ENCODE measurements at places on chromosomes 1 and 21.

- DNase-seq: no peak
Measured at GRCh38 chr1:70003211-70003908, 202.0 kb downstream of the LRRC40 start.

- DNase-seq: no peak
Measured at GRCh38 chr1:30366199-30366598, 357.2 kb downstream of the MATN1 start.

GRCh38 chr1:10699470-10699835 lies 97.0 kb downstream of the CASZ1 start:
- DNase-seq: no peak

DNA sequence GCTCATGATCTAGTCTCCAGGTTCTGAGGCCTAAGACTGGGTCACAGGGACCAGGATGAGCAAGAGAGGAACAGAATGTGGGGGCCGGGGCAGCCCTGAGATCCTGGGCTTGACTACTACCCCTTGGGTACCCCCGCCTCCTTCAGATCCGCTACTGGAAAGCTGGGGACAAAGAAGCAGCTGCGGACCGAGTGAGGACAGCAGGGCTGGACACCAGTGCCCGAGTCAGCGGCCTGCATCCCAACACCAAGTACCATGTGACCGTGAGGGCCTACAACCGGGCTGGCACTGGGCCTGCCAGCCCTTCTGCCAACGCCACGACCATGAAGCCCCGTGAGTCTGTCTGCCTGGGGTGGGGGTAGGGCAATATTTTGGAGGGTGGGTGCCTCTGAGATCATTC lies 12.5 kb downstream of the TMEM81 start:
- peak; percentile 30 for DNase-seq

- no peak for DNase-seq
Measured at GRCh38 chr21:28769683-28770082, 223.0 kb downstream of the LTN1 start.

GRCh38 chr1:31985430-31985829 lies 28.2 kb upstream of the KHDRBS1 start:
- no peak for DNase-seq

GRCh38 chr21:45552696-45553391 lies 10.6 kb upstream of the SLC19A1 start:
- no peak for DNase-seq

DNA sequence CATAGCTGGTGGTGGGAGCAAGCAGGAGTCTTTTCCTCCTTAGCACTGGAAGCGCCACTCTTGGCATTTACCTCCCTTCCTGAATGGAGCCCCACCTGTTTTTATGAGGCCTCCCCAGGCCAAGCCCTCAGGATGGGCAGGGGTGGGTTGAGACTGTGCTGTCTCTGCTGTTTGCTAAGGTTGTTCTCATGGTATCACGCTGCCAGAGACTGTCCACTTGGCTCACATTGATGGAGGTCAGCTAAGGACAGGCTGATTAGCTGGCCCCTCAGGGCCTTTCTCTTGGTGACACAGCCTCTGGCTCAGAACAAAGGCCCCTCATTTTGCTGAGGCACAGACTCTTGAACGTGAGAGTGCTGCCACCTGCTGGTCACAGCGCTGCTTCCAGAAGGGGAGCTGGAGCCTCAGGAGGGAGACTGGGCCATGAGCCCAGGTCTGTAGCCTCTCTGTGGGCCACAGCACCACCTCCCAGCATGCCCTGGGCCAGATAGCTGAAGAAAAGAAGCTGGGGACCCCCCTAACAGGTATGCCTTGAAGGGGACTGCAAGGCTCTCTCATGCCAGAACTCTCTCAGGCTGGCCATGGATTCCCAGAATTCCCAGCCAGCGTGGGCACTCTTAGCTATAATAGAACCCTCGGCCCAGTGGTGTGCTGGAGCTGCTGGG lies 85.6 kb downstream of the CD58 start:
- peak; percentile 43 for DNase-seq

DNA sequence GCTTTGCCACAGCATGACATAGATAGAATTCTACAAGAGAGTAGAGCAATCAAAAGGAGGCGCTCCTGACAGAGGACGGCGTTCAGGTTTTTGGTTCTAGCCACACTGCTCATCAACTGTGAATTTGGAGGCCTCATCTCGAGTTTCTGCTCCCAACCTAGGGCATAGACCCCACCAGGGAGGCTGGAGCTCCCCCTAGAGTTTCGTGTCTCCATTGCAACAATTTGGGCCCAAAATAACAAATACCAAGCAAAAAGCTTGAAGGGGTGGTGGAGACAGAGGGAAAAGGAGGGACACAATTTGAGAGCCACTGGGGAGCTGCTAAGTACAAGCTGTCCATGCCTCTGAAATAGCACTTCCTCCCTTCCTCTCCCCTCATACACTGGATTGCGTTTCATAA lies 297.0 kb downstream of the GPATCH2 start:
- no peak for DNase-seq

DNA sequence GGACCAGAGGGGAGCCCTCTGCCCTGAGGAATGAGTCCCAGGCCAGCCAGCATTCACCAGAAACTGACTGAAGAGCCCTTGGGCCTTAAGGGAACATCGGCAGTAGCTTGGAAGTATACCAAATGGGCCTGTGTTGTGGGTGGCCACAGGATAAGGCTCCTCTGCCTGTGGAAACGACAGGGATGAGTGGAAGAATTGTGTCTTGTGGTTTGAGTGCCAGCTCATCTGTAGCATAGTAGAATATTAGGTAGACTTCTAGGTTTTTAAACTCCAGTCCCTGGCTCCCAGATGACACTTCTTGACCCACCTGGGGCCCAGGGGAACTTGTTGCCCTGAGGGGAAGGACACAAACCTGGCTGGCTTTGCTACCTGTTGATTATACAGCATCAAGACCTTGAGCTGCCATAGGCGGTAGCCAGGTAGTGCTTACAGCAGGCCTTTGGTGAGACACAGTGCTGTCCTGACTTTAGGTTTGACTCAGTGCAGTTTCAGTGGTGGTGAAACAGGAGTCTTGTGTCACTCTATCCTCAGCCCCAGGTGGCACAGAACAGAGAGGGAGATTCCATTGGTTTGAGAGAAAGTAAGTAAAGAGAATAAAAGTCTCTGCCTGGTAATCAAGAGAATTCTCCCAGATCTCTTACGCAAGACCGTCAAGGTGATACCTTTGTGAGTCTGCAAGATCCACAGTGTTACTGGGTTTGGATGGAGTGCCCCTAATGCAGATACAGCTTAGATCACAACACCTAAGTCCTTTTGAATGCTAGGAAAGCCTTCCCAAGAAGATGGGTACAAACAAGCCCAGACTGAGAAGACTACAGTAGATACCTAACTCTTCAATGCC lies 50.2 kb downstream of the RABGAP1L start:
- DNase-seq: no peak

DNA sequence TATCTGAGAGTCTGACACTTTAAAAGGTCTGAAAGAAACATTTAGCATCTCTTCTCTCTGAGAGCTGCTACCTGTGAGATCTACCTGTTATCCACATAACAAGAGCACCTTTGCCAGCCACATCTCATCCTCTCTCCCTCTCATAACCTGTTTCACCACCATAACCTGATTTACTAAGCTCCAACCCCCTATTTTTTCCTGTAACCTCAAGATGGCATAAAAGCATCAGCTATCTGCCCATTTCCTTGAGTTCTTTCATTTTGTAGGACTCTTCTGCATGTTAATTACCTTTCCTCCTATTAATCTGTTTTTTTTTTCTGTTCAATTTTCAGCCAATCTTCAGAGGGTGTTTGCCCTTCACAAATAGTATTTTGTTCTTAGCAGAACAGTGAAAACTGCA lies 136.5 kb upstream of the KCNK1 start:
- DNase-seq: no peak

GRCh38 chr1:214927796-214928195 lies 154.7 kb upstream of the KCNK2 start:
- no peak for DNase-seq

GRCh38 chr1:24089743-24090555 lies 22.0 kb downstream of the MYOM3 start:
- DNase-seq: no peak

DNA sequence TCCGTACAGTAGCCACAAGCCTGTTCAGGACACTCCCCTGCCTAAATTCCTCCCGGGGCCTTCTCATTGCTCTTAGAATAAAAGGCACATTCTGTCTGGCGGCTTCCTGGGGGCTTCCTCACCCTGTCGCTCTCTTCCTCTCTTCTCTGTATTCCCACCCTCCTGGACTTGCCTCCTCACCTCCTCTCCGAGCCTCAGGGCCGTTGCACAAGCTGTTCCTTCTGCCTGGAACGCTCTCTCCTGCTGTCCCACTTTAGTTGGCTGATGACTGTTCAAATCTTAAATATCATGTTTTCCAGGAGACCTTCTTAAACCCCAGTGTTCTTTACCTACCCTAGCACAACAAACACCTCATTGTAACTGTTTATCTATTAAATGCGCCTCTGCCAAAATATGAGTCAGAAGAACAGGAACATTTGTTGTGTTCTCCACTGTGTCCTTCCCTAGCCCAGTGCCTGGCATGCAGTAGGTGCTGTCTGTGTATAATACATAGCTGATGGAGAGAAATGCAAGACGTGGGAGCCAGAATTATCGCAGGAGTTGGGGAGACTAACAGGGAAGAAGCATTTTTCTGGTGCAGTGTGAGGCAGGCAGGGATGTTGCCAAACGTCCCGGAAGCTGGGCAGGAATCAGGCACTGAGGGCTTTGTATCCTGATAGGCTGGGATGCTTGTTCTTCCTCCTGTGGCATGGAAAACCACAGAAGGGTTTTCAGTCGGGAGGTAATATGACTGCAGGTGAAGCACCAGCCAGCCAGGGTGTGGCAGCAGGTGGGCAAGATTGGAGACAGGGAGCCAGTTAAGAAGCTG lies 24.1 kb upstream of the THRAP3 start:
- DNase-seq: no peak

DNA sequence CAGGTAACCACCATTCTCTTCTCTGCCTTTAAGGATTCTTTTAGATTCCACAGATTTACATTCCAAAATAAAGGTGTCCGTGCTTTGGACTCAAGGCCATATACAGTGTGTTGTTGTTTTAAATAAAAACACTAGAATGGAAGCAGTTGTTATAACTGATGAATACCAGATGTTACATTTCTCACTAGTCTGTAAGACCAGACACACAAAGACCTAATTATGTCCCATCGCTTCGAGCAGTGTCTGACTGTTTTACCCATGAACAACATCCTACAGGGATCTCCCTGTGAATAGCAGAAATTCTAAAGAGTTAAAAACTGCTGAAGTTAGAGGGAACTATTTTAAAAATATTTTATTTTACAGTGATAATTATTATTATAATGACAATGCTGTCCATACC lies 574.7 kb upstream of the ZP4 start:
- no peak for DNase-seq

DNA sequence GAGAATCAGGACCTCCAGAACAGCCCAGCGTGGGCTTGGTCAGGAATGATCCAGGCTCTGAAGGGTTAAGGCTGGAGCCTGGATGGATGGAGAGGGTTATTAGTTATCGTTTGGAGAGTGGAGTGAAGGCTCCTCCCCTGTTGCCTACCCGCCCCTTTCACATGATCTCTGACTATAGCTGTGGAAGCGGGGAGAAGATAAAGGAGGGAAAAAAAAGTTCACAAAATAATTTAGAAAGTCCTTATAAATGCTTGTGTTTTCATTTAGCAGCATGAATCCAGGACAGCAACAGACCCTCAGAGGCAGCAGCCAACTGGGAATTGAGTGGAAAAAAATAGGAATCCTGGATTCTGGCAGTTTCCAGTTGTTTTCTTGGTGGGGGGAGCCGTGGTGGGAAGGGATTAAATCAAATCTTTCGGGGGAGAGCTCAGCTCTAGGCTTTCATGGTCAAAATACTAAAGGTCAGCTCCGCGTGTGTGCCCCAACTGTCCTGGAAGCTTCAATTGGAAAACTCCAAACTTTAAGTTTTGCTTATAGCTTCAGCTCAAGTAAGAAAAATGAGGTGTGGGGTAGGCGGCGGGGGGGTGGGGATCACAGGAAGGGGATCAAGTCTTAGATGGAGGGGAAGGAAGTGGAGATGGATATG lies 595 bp upstream of the DDR2 start:
- DNase-seq: no peak

DNA sequence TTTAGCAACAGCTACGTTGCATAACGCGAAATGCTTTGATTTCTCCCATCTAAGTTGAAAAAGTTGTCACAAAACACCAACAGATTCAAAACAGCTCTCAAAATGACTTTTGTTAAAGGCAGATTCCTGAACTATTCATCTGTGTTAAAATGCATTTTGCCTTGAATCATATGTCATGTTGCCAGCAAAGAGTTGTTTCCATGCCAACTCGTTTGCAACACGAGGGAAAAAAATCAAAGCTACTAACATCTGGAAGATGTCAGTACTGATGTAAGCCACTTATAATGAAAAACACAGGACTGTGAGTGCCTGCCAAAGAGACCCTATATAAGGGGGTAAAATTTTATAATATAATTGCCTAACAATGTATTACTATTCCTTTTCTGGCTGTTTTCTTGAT lies 182.7 kb upstream of the PTBP2 start:
- DNase-seq: no peak

GRCh38 chr1:9630331-9631111 lies 21.0 kb upstream of the PIK3CD start:
- no peak for DNase-seq

GRCh38 chr1:219472596-219472995 lies 140.3 kb downstream of the ZC3H11B start:
- no peak for DNase-seq

DNA sequence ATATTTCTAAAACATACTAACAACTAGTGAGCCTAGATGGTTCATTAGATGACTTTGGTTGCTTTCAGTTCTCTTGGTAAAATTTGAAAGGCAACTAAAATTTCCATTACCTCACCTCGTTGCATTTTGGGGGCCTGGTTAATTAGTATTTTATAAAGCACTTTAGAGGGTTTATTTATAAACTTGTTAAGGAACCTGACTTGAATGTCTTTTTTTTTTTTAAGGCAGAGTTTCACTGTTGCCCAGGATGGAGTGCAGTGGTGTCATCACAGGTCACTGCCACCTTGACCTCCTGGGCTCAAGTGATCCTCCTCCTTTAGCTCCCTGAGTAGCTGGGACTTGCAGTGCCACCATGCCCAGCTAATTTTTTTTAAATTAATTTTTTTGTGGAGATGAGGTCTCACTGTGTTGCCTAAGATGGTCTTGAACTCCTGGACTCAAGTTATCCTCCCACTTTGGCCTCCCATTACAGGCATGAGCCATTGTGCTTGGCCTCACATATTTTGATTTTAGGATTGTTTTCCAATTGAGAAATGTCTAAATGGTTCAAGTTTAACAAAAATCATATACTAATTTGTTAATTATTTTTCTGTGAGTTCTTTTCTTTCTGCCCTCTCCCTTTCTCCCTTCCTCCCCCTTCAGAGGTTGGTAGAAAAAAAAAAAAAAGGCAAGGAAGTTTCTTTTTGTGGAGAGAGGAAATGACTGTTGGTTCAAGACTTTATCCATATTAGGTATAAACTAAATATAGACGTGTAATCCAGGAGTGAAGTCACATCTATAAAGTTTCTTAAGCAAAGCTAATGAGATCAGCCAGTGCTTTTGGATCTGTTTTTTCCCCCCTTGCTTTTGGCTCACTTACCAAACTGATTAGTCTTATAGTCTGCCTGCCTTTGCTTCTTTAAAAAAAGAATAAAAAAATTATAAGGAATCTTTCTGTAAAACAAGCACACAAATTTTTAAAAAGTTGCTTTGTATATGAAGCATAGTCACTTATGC lies 24.7 kb downstream of the CLIC4 start:
- DNase-seq: no peak

GRCh38 chr1:184075055-184076029 lies 23.8 kb downstream of the TSEN15 start:
- no peak for DNase-seq

- no peak for DNase-seq
Measured at GRCh38 chr1:71785450-71785849, 496.9 kb downstream of the NEGR1 start.

Measured in caudate nucleus (tissue), 63 donors.